ENCODE measurements at places on chromosomes 2 and 18.

GRCh38 chr2:135980434-135981079, 4.9 kb downstream of the DARS1 start:
- H3K4me3 ChIP-seq, result no peak overlapping the region
- H3K27ac ChIP-seq, result no peak overlapping the region
- no peaks in the 10 kb centered on the region for H3K27me3 ChIP-seq
- peaks cover 15% of the 10 kb centered on the region for H3K36me3 ChIP-seq
- peak; percentile 65 for DNase-seq

DNA sequence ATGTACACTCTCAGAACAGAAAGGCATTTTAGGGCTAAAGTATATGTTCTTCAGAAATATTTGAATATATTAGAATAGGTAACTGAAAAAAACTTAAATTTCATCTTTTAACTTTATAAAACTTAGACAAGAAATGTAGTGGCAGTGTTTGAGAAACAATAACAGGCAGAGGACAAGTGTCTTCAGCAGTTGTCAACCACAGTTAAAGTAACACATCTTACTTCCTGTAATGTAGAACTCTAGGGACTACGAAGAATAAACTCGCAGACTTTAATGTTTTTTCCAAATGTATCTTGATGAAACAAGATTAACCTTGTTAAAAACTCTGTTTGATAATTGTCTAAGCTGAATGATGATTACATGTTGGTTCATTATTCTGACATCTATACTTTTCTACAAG, 50.7 kb downstream of the RMDN2 start:
- H3K27ac ChIP-seq, result no peak overlapping the region
- H3K4me3 ChIP-seq, result no peak overlapping the region
- H3K4me1 ChIP-seq, result no peaks in the 10 kb centered on the region
- no peaks in the 10 kb centered on the region for H3K36me3 ChIP-seq
- DNase-seq, result no peak

GRCh38 chr2:239892441-239893235, 132.5 kb downstream of the NDUFA10 start:
- H3K4me1 ChIP-seq, result no peaks in the 10 kb centered on the region
- H3K4me3 ChIP-seq, result no peak overlapping the region
- DNase-seq, result no peak
- no peak overlapping the region for H3K27ac ChIP-seq

DNA sequence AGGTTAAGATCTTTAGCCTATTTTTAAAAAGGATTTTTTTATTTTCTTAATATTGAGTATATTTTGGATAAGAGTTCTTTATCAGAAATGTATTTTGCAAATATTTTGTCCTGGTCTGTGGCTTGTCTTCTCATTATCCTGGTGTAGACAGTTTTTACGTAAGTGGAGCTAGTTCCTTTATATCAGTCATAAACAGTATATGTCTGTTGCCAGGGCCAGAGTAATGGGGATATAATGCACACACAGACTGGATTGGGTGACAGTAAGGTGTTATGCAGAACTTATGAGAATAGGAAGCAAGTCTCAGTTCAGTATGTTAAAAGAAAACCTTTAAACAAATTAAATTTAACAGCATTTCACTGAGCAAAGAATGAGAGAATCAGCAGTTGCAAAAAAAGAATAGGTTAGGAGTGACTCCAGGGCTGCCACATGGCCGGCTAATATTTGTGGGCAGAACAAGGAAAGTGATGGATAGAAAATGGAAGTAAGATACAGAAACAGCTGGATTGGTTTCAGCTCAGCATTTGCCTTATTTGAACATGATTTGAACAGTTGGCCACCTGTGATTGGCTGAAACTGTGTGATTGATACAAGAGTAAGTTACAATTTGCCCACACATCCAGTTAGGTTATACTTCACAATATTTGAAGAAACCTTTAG, 61.1 kb upstream of the ZNG1B start:
- DNase-seq, result no peak
- H3K27ac ChIP-seq, result no peak overlapping the region
- H3K4me3 ChIP-seq, result no peak overlapping the region
- no peaks in the 10 kb centered on the region for H3K36me3 ChIP-seq
- H3K27me3 ChIP-seq, result no peaks in the 10 kb centered on the region
- H3K4me1 ChIP-seq, result peaks cover 16% of the 10 kb centered on the region

DNA sequence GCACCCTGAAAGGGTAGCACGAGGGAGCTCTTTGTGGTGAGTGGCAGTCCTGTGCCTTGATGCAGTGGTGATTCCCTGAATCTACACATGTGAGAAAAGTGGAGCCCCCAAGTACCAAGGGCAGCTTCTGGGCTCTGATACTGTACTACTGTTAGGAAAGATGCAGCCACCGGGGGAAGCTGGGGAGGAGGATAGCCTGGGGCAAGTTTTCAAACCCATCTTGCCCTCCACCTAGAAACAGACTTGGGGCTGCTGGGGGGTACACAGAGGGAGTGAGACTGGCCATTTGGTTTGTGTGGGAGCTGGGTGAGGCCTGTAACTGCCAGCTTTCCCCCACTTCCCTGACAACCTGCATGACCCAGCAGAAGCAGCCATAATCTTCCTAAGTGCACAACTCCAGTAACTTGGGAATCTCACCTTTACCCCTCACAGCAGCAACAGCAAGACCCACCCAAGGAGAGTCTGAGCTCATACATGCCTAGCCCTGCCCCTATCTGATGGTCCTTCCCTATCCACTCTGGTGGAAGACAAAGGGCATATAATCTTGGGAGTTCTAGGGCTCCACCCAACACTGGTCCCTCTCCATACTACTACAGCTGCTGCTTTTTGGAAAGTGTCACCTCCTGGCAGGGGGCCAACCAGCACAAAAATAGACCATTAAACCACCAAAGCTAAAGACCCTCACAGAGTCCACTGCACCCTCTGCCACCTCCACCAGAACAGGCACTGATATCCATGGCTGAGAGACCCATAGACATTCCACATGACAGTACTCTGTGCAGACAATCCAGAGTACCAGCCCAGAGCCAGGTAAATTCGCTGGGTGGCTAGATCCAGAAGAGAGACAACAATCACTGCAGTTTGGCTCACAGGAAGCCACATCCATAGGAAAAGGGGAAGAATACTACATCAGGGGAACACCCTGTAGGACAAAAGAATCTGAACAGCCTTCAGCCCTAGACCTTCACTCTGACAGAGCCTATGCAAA, 8.2 kb downstream of the MALL start:
- peaks cover 22% of the 10 kb centered on the region for H3K4me1 ChIP-seq
- no peak overlapping the region for H3K27ac ChIP-seq
- DNase-seq, result no peak
- H3K27me3 ChIP-seq, result no peaks in the 10 kb centered on the region
- H3K36me3 ChIP-seq, result no peaks in the 10 kb centered on the region

DNA sequence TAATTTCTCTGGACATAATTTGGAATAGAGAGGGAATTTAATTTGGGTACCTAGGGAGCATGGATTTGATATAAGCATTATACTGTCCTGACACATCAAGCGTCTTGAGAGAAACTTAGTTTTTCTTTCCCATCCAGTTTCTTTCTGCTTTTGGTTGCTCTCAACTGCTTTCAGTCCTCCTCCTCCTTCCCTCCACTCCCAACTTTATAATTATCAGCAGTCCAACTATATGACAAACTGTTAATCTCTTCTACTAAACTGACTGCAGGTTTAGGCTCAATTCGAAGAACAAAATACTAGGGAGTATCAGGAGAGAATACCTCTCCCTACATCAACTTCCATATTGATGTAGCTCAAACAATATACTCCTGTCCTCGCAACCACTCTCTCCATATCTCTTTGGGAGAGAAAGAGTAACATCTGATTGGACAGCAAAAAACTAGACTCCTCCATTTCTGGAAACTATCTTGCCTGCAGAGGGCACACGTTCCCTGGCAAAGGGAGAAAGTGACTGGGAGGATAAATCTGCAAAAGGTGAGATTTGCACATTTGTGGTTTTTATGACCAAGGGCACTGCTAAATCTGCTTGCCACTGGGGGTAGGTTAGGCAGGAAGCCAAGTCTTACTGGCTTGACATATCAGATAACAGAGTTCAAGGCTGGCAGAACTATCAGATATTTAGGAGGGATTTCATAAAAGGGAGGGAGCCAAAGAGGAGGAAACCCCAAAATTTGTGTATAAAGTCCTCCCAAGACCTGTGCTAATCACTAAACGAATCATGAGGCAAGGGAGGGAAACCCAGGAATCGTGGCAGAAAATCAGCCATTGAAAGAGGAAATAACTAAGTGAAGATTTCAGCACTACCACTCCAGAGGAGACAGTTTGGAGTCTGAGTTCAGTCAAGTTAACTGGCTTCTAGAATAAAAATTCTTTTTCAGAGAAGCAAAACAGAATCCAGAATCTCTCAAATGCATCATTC, 40.0 kb downstream of the ICA1L start:
- H3K4me3 ChIP-seq, result no peak overlapping the region
- H3K27me3 ChIP-seq, result no peaks in the 10 kb centered on the region
- H3K4me1 ChIP-seq, result peaks cover 8% of the 10 kb centered on the region
